ENCODE measurements at places on chromosomes 16 and 17.

- no peak for DNase-seq
These were observed 1.6 kb downstream of the TBX4 start for GRCh38 chr17:61453566-61454380.

- DNase-seq: no peak
These were observed 15.5 kb downstream of the UBALD2 start for GRCh38 chr17:76280650-76281049.

- no peak for DNase-seq
These were observed 11.4 kb upstream of the MRPS23 start for GRCh38 chr17:57861000-57861789.

- no peak for DNase-seq
These were observed 113.6 kb downstream of the SMG6 start for GRCh38 chr17:2190014-2190413.

All from stimulated activated CD4-positive, alpha-beta T cell treated with anti-CD3 and anti-CD28 coated beads, TNF-alpha, amount 100 ng/mL, for 48 hours (primary cell).